ENCODE measurements at places on chromosomes 2 and 18. TPM values are rescaled to one million over a fixed set of nuclear protein-coding genes. Genes with fewer than 3 reads are reported as not detected.

Gene MC2R
- not detected for total RNA-seq

DNA sequence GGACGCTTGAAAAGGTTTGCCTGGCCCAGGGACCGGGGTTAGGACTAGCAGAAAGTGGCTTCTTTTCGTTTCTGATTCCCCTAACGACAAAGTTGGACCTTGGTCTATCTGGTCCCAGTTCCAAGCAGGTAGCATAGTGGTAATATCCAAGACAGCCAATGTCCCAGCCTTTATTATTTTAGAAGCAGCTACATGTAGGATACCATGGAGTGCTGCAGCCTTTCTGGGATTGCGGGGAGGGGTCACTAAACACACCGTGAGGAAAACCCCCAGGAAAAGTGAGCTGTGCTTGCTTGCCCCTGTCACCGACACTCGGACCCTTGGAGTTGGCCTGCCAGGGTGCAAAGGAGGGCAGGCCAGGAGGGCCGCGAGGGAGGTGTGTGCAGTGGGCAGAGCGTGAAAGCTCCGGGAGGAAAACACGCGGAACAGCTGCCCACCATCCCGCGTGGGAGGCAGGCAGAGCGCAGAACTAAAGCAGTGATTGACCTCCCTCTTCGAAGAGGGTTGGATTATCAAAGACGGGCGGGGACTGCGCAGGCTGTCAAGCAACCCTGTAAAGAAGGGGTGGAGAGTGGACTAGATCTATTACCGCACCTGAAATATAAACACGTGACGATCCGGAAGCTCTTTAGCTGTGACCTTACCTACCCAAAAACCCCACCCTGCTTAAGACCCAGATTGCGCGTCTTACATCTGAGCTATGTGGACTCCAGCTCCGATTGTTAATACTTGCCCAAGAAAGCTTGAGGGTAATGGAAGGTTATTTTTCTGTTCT, 624 bp upstream of the MAP4K3 start:
- H3K4me3 ChIP-seq = peak overlapping the region; percentile 90
- H3K27me3 ChIP-seq = no peaks in the 10 kb centered on the region
- DNase-seq = peak; percentile 54

DNA sequence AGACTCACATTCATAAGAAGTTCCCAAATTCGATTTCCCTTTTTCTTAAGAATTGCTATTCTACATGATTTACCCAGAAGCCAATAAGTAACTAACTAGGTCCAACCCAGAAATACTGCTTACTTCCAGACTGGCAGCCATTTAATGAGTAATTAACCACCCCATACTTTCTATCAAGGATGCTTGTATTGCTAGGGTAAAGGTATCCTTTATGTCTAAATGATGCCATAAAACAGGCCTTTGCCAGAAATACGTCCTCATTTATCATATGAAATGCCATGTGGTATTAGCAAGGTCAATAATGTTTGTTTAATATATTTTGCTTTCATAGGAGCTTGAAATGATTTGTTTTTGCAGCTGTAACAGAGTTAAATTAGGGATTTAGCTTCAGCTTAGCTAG, 56.1 kb downstream of the PLEKHM3 start:
- H3K27me3 ChIP-seq = no peaks in the 10 kb centered on the region
- DNase-seq = no peak
- no peaks in the 10 kb centered on the region for H3K4me1 ChIP-seq
- H3K36me3 ChIP-seq = no peaks in the 10 kb centered on the region

DNA sequence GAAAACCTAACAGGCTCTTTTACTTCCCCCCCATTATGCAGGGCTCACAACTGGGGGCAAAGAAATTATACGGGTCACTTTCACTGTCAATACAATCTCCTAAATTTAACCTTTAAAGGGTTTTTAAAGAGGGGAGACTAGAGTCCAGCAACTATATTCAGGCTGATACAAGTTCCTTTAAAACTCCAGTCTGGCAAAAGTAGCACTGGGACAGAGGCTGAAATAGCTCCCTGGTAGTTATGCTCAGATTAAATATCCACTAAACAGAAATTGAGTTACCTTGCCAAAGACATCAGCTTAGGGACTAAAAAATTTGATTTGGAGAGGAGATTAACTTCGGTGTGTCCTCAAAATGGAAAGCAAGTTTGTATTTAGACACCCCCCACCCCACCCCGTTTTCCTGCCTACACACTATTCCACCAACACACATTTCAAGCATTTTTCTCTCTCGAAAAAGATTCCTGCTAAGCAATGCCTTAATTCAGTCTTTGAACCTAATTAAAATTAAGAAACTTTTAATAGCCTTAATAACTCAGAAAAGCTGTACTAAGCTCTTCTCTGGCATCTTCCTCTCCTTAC, 127.2 kb downstream of the OSBPL1A start:
- peaks cover 3% of the 10 kb centered on the region for H3K4me1 ChIP-seq
- H3K4me3 ChIP-seq = peak overlapping the region; percentile 65
- no peaks in the 10 kb centered on the region for H3K36me3 ChIP-seq
- no peak for DNase-seq
- peak overlapping the region; percentile 91 for H3K27ac ChIP-seq

DNA sequence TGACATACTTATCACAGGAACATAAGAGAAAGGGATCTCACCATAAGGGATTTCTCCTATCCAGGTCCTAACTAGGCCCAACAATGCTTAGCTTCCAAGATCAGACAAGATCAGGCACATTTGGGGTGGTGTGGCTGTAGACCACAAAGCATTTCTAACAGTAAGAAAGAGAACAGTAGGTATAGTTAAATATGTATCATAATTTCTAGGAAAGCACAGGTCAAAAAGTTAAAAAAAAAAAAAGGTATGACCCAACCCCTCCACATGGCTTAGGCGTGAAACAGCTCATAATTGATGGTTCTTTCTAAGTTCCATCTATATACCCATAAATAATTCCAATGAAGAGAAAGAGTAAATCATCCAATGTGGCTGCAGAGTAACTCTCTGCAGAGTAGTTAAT, 6.9 kb downstream of the PRKD3 start:
- H3K27me3 ChIP-seq = no peaks in the 10 kb centered on the region
- no peak overlapping the region for H3K27ac ChIP-seq
- no peak overlapping the region for H3K4me3 ChIP-seq
- peaks cover 9% of the 10 kb centered on the region for H3K4me1 ChIP-seq
- H3K36me3 ChIP-seq = no peaks in the 10 kb centered on the region
- DNase-seq = no peak
